Activated CD4-positive, alpha-beta T cell treated with anti-CD3 and anti-CD28 coated beads for 36 hours (primary cell): ENCODE measurements at places on chromosomes 7 and 10.

DNA sequence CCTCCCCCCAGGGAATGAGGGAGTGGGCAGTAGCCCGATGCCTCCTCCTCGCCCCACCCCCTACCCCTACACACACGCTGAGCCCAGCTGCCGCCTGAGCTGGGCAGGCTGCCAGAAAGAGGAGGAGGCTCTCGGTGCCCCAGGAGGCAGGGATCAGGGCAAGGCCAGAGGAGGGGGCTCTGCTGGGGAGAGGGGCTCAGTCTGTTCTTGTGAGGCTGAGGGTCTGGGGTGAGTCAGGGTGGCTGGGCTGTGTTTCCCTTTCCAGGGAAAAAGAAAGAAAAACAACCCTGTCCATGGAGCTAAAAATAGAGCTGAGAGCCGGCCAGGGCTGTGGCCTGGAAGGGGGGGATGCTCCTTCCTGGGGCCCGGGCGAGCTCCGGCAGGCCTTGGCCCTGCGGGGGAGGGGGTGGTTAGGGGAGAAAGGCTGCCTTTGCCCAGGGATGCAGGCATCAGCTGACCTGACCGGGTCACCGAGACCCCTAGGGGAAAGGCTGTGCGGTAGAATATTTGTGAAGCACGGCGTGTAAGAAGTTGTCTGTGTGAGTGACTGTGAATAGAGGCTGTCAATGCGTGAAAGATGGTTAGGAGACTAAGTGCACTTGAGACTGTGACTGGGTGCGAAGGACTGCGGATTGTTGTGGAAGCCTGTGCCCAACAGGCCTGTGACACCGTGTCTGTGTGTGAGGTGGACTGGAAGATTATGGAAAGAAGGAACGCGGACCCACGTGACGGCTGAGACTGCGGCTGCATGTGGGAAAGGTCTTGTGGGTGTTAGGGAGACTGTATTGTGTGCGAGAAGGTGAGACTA, 1.2 kb upstream of the LZTS2 start:
- peak; percentile 86 for DNase-seq

DNA sequence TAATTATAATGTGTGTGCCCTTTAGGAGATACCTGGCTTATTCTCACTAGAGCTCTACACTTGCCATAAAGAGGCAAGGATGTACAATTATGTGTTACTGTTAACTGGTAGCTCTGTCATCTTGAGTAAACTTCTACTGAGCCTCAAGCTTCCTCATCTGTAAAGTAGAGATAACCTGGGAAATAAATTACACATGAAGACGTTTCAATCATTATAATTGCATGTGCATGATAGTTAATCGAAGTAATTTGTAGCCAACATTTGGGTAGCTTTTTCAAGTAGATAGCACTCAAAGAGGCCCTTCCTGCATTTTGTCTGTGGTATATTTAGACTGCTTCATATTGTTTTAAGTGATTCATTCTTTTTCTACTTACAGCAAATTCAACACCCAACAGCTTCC, 2.4 kb downstream of the CCT6A start:
- DNase-seq, result no peak

GRCh38 chr7:30143748-30144251, 9.0 kb downstream of the MTURN start:
- peak; percentile 26 for DNase-seq

- no peak for DNase-seq
Measured at GRCh38 chr10:75449382-75450074, 18.1 kb downstream of the LRMDA start.

- DNase-seq, result no peak
Measured at GRCh38 chr10:11046776-11047160, 29.1 kb downstream of the CELF2 start.

- DNase-seq, result no peak
Measured at GRCh38 chr7:49714182-49714581, 59.3 kb upstream of the VWC2 start.
